ENCODE measurements at places on chromosomes 2 and 18. TPM values are rescaled to one million over a fixed set of nuclear protein-coding genes. Genes with fewer than 3 reads are reported as not detected.

NEB gene
- 4.1 TPM for total RNA-seq

ARHGAP25 gene
- 5.3 TPM for total RNA-seq

PSD4 gene
- total RNA-seq = 189 TPM

SLC19A3 gene
- total RNA-seq = 40.0 TPM

IL18RAP gene
- total RNA-seq = 5.0 TPM

SERPINB8 gene
- 20.2 TPM for total RNA-seq

GKN2 gene
- not detected for total RNA-seq

SERPINB12 gene
- total RNA-seq = not detected

DSC1 gene
- total RNA-seq = 0.35 TPM

FOXD4L1 gene
- total RNA-seq = 0.40 TPM

UGT1A10 gene
- 70.7 TPM for total RNA-seq

TMEFF2 gene
- total RNA-seq = 0.83 TPM

RGPD4 gene
- not detected for total RNA-seq

CAPN14 gene
- 0.83 TPM for total RNA-seq

SDC1 gene
- total RNA-seq = 343 TPM

RPRM gene
- total RNA-seq = not detected

GFPT1 gene
- total RNA-seq = 50.4 TPM

CYBRD1 gene
- 642 TPM for total RNA-seq

ERBB4 gene
- total RNA-seq = not detected

METTL5 gene
- 20.7 TPM for total RNA-seq

TAF1B gene
- 33.0 TPM for total RNA-seq

SNORC gene
- total RNA-seq = 9.7 TPM

DCDC2C gene
- not detected for total RNA-seq

DSG2 gene
- 123 TPM for total RNA-seq

G6PC2 gene
- total RNA-seq = not detected

FBXO48 gene
- total RNA-seq = 1.6 TPM

RAB6D gene
- not detected for total RNA-seq
